ENCODE measurements at places on chromosomes 7 and 10.

DNA sequence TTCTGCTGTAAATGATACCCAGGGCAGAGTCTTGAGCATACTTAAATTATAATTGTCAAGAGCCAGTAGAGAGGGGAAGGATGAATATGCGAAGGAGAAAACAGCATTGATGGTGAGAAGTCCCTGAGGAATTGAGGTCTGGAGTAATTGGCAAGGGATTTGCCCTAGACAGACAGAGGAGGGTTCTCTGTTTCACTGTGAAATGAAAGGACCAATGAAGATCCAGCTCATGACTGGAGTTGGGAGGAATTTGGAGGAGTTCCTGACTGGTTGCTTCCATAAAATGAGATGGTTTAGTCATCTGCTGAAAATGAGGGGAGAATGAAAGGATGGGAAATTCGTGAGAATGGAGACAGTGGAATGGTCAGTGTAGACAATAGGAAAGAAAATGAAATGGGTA, 6.8 kb downstream of the PRPF18 start:
- DNase-seq: no peak

DNA sequence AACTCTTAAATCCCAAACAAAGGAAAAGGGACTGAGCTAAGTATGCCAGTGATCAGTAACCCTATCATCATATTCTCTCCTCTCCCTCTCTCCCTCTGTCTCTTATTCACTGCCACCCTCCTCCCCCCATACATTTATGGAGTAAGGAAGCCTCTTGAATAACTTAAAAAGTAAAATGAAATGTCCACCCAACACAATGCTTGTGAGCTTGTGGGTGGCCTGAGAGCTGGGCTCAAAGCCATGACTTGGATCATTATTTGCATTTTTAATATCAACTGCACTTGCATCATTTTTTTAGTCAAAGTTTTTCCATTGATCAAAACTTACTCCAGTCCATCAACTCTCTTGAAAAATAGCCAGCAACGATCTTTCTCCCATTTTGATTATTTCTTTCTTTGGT, 46.8 kb downstream of the FAM107B start:
- no peak for DNase-seq

DNA sequence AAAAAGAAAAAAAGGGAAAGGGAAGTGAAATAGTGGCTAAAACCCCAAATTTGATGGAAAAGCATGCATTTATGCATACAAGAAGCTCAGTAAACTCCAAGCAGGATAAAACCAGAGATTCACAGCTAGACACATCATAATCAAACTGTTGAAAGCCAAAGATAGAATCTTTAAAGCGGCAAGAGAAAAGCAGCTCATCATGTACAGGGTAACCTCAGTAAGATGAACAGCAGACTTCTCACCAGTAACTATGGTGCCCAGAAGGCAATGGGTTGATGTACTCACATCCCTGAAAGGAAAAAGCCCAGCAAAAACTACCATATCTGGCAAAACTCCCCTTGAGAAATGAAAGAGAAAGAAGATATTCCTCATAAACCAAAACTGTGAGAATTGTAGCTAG, 60.4 kb downstream of the TPST1 start:
- no peak for DNase-seq

- DNase-seq: no peak
Observed at GRCh38 chr7:40371806-40372440, 237.1 kb downstream of the SUGCT start.

DNA sequence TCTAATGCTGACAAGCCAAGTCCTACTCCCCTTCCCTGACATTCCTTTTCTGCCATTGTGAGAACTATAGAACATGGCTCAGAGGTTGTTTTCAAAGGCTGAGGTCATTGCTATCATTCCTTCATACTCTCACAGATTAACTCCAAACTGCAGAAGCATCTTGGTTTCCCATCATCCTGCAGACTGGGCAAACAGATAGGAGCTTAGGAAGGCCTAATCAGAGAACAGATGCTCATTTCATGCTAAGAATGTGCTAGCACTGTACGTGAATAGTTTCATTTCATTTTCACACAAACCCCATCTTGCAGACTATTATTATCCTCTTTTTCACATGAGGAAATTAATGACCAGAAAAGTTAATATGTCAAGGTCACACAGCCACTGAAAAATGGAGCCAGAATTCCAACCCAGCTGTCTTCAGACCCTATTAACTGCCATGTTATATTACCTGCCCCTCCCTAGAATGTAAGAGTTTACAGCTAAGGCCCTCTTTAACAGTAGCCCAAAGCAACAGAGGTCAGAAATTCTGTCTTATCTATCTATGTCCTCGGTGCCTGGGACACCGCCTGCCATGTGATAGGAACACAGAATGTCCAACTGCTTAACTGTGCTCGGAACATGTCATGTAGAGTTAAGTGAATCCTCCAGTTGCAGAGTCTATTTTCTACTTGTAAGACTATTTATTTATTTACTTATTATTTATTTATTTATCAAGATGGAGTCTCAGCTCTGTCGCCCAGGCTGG, 2.9 kb upstream of the LCOR start:
- no peak for DNase-seq

DNA sequence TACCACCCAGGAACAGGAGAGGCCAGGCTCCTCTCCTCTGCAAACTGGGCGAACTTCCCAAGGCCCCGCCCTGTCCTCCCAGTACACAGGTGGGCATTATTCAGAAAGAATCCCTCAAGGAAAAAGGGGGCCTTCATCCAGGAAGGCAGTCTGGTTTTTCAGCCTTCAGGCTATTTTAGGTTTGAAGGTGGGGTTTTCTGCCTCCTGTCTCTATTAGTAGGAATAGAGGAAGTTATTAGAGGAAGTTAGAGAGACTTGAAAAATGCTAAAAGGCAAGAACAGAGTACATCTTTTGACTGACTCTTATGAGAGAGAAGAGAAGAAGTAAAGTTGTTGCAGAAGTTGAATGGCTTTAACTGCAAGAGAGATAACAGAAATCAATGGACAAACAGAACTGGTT, 250.9 kb upstream of the SORCS1 start:
- no peak for DNase-seq

DNA sequence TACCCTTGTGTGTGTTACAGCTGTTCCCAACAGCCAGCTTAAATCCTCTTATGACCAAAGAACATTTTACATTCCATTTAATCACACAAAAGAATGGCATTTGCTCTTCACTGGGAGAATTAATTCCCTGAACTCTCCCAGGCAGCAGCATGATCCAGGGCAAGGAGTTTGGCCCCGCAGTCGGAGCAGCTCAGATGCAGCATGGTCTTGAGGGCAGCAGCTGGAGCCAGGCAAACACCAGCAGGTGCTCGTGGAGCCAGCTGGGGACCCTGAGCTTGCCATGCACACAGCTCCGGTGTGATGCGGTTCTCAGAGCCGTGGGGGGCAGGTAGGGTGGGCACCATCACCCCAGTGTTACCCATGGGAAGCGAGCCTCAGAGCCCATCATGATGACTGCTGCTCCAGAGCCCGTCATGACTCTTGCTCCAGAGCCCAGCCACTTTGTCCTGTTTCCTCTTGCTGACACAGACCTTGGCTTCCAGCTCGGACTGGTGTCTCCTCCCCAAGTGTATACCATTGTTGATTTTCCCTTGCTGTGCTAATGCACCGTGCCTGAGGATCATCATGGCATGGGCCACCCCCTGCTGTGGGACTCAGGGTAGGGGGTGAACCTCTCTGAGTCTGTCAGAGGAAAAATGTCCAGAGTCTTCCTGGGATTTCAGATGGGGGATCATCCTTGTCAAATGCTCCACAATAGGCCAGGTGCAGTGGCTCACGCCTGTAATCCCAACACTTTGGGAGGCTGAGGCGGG, 75.8 kb downstream of the ZRANB1 start:
- DNase-seq: no peak

- no peak for DNase-seq
Observed at GRCh38 chr7:140042386-140042670, 20.4 kb downstream of the PARP12 start.

DNA sequence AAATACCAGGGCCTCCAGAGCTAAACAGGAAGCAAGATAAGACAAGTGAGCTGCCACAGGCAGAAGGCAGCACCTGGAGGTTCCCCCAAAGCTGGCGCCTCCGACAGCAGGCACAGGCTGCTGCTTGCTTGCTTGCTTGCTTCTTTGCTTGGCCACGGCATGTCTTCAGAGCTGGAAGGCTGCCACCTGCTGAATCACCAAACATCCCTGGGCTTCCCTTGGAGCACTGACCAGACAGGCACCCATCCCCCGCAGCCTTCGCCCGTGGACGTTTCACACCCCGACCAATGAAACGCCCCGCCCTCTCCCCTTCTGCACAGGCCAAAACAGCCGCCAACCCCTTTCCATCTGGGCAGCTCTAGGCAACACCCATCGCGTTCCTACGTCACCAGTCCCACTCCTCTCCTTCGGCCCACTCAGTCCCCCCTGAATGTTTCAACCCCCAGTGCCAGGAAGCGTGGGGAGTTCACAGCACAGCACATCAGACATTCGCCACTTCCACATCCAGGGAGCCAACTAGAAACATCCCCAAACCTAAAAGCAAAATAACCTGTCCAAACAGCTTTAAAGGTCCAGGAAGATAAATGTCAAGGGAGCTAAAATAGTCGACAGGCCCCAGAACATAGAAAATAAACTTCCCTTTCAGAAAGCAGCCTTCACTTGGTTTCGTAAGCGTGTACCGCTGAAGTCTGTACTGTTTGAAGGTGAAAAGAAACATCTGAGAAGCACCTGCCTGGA, 1.6 kb downstream of the SGMS1 start:
- DNase-seq: peak; percentile 97

DNA sequence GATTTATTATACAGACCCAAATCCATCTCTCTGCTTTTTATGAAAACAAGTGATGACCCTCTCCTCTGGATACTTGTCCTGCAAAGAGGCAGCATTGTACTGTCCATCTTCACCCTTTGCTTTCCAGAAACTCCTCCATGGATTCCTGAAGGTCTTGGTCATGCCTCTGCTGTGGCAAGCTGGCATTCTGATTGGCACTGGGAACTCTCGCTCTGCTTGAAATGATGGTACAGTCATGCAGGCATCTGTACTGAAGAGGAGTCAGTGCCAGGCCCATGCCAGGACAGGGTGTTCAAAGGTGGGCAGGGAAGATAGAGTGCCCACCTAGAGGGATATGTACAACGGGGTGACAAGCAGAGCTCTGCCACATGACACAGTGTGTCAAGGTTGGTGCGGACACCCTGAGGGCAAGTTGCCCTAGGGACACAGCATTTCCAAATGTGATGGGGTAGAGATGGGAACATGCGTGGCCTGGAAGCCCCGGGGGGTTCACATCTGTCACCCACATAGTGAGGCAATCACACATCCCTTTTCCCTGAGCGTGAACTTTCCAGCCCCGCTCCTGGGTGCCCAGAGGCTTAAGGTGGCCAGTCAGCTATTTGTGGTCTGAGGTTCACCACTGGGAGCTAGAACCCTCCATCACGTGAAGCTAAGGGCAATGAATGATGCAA, 235.7 kb upstream of the TCERG1L start:
- no peak for DNase-seq

DNA sequence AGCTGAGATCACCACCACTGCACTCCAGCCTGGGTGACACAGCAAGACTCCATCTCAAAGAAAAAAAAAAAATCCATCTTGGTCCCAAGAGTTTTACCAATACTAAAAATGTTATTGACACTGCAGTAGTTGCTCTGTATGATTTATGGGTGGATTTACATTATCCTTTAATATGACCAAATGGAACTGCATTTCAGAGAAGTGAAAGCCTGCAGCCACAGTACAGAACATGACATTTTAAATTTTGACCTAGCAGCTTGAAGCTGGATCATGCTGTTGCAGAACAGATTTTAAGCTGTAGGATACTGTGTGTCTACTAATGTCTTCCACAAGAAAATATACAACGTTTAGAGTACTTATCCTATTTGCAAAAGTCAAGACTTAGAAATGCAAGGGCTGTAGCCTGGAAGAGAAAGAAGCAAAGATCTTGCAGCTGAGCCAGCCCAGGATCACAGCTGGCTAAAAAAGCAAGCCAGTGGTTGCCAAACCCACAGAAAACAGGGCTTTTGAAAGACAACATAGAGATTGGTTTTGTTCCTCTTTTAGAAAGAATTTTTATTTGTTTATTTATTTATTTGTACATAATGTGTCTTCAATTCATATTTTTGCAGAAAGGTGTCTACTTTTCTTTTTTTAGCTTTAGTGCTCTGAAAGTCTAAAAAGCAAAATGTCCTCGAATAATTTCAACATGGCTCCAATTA, 55.2 kb upstream of the WNT16 start:
- DNase-seq: no peak

GRCh38 chr7:141949021-141949420, 2.2 kb upstream of the CLEC5A start:
- DNase-seq: no peak

- DNase-seq: no peak
Observed at GRCh38 chr10:4766454-4766853, 59.6 kb upstream of the AKR1E2 start.

- no peak for DNase-seq
Observed at GRCh38 chr7:101922631-101923601, 105.5 kb downstream of the CUX1 start.

GRCh38 chr7:1501487-1502270, 2.5 kb downstream of the INTS1 start:
- DNase-seq: no peak
